NK-92 treated with Interleukin-12 subunit alpha and Interleukin-12 subunit beta, amount 100 ng/mL, for 24 hours (cell line): ENCODE measurements at places on chromosomes 2 and 18.

DNA sequence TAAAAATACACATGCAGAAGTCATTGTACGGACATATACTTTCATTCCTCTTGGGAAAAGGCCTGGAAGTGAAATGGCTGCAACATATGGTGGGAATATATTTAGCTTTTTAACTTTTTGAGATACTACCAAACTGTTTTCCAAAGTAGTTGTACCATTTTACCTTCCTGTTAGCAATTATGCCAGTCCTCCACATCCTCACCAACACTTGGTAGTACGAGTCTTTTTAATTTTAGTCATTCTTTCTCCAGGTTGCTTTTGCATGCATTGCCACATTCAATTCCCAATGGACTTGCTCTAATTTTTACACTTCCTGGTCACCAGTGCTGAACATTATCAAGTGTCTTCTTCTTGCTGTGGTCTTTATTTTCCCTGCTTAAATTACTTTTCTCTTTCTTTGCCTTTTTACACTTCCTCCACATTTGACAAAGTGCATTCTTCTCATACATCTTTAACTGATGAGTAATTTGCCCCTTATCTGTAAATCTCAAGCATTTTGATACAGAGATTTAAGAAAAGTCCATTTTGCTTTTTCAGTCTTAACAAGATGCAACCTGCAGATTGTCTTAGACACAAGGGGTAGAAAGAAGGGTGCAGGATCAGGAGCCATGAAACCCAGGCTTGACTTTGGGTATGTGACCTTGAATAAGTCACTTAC lies 14.5 kb downstream of the VIT start:
- no peak for DNase-seq

DNA sequence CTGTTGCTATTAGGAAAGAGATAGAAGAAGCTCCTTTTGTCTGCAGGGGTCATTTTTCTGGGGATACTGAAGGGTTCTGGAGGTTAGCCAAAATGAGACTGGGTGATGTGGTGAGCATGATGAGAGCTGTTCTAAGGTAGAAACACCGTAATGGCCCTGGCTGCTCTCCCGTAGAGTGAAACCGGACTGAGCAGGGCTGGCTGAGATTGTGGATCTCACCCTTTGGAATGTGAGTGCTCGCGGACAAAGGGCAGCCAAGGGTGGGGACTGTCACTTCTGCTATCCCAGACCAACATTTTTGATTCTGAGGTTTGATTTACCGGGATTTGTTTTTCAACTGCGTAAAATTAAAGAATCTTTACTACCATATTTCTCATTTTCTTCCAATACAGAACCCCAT lies 36.2 kb downstream of the TNFRSF11A start:
- DNase-seq, result no peak

GRCh38 chr2:50769406-50770181 lies 262.3 kb downstream of the NRXN1 start:
- DNase-seq, result no peak

- no peak for DNase-seq
Measured at GRCh38 chr18:8424481-8424880, 184.8 kb upstream of the RAB12 start.

GRCh38 chr18:3388980-3389379 lies 61.0 kb upstream of the TGIF1 start:
- no peak for DNase-seq

- DNase-seq, result no peak
Measured at GRCh38 chr2:3613524-3613905, 18.6 kb downstream of the COLEC11 start.

DNA sequence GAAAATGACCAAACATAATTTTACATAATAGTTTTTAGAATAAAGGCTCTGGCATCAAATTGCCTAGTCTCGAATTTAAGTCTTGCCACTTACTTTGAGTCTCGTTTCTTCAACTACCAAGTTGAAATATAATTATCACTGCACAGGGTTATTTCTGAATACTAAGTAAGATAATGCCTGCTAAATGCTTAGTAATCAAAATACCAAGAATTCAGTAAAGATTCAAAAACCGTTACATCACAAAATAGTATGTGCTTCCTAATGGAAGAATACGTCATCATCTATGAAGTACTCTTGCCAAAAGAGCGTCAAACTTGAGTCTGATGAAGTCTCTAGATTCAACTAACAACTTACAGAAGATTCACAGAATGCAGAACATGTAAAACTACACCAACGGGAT lies 40.5 kb downstream of the ATL2 start:
- DNase-seq, result no peak

DNA sequence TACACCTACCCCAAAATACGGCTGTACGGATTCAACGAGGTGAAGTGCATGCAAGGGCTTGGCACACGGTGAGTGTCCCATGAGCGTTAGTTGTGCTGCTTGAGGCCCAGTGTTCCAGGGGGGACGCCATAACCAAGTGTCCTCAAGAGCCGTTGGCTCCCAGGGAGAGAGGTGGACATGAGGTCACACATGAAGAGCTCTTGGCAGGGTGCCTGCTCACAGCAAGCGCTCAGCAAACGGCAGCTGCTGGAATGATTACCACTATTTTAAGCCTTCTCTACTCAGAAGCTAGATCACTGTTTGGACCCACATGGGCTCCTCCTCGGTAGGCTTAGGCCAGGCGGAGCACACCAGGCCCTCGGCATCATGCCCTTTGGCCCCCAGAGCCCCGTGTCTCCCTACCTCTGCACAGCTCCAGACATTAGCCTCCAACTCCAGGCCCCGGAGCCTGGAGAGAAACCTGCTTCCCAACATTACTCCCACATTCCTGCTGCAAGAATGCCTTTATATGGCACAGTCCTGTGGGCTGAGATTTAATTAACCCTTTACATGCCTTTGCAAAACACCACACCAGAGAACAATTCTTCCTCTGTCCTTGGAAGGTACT lies 68.4 kb upstream of the PPP1CB start:
- DNase-seq, result no peak
